ENCODE measurements at places on chromosomes 1 and 21.
A peak's percentile ranks its signal among the peaks of the same experiment; 100 is the strongest.

DNA sequence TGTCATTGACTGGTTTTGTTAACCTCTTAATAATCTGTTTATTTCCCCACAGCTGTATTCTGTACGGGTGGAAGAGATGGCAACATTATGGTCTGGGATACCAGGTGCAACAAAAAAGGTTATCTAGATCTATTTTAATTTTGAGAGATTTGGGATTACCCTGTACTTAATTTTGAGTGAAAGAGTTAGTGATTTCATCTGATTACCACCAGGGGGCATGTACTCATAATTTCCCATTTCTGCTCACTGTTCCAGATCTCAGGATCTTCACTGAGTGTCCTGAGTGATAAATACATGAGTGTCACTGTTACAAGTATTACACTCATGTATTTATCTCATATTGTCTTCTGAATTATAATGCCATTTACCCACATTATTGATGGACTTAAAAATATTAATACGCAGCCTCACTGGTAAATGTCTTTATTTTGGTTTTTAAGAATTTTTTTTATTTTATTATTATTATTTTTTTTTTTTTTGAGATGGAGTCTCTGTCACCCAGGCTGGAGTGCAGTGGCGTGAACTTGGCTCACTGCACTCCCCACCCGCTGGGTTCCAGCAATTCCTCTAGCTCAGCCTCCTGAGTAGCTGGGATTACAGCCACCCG lies 27.4 kb downstream of the DTL start:
- DNase-seq = peak; percentile 9

DNA sequence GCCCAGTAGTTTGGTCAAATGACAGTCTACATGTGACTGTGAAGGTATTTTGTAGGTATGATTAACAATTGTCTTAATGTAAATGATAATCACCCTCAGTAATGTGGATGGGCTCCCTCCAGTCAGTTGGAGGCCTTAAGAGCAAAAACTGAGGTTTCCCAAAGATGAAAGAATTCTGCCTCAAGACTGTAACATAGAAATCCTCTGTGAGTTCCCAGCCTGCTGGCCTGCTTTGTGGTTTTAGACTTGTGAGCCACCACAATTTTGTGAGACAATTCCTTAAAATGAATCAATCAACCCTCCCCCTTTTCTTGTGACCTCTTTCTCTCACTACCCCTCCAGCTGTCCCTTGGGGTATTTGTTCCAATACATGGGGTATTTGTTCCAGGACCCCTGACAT lies 226.4 kb upstream of the DPYD start:
- DNase-seq = no peak

- DNase-seq = no peak
These were observed 126.2 kb downstream of the PRRX1 start for GRCh38 chr1:170790175-170790574.

- DNase-seq = no peak
These were observed 136.6 kb upstream of the VANGL1 start for GRCh38 chr1:115505148-115505571.

- DNase-seq = no peak
These were observed 363.6 kb downstream of the PBX1 start for GRCh38 chr1:164922585-164922984.

GRCh38 chr1:94183197-94183815 lies 54.1 kb downstream of the ARHGAP29 start:
- no peak for DNase-seq

DNA sequence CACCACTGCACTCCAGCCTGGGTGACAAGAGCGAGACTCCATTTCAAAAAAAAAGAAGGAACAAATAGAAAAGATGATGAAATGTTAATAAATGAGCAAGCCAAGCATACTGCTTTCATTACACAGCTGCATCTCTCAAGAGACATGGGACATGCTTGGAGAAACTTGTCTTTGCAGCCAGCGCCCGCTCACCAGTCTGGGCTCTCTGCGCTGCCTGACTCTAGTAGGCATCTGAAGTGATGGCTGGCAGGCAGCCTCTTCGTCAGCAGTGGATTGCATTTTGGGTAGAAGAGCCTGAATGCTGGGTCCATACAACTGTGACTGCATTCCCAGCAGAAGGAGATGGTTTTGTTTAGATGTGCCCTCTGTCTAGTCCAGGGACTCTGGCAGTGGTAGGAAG lies 48.0 kb downstream of the IL6R start:
- DNase-seq = no peak

DNA sequence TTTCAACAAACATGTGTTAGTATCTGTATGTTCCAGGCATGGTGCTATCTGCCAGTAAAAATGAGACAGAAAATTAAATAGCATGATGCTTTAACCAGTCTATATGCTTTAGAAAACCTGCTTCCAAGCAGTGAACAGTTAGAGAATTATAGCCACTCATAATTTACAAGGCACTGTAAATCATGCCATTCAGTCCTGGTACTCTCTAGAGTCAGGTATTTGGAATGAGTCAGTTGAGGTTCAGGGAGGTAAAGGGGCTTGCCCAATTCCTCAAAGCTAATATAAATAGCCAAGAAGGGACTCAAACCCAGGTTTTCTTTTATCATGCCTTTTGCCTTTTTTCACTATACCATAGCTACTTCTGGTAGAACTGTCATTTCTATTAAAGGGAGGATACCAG lies 184.4 kb downstream of the NFIA start:
- DNase-seq = no peak

DNA sequence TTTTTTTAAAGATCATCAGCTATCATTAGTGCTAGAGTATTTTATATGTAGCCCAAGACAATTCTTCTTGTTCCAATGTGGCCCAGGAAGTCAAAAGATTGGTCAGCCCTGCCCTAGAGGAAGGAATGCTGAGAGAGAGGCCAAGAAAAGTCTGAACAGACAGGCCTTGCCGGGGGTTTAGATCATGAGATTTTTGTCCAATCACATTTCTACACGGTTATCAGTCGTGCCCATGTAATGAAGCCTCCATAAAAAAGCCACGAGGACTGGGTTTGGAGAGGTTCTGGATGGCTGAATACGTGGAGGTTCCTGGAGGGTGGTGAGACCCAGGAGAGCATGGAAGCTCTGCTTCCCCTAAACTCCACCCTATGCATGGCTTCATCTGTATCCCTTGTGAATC lies 24.3 kb upstream of the ENO1 start:
- DNase-seq = no peak

- no peak for DNase-seq
These were observed 44.8 kb upstream of the KAZN start for GRCh38 chr1:14553711-14554110.

GRCh38 chr1:201307231-201307630 lies 23.9 kb downstream of the PKP1 start:
- DNase-seq = no peak

DNA sequence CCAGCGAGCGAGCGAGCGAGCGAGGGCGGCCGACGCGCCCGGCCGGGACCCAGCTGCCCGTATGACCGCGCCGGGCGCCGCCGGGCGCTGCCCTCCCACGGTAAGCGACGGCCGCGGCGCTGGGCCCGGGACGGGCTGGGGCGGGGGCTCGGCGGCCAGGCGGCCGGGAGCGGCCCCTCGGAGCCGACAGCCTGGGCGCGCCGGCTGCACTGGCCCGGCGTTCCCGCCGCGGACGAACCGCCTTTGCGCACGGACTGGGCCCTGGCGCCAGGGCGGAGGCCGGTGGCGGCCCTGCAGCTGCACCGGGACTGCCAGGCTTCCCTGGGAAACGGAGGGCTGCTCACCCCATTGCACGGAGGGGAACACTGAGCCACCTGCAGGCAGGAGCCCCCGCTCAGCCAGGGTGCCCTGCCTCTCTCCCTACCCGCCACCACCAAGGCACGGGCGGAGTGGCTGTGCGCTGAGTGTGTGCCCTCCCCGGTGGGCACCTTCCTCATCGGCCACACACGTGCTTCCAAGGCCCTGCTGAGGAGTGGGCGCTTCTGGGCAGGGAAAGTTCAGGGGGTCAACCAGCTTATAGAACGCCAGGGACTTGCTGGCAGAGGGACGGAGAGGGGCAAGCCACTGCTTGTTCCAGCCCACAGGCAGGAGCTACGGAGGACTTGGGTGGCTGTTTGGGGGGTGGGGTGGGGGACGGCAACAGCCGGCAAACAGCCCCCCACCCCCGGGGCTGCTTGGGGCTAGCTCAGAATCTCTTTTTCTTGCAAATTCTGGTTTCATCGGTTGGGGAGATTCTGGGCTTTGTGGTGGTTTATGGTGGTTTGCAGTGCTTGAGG lies 532 bp downstream of the CSF1 start:
- no peak for DNase-seq

GRCh38 chr1:160665330-160666078 lies 18.7 kb upstream of the SLAMF1 start:
- no peak for DNase-seq

DNA sequence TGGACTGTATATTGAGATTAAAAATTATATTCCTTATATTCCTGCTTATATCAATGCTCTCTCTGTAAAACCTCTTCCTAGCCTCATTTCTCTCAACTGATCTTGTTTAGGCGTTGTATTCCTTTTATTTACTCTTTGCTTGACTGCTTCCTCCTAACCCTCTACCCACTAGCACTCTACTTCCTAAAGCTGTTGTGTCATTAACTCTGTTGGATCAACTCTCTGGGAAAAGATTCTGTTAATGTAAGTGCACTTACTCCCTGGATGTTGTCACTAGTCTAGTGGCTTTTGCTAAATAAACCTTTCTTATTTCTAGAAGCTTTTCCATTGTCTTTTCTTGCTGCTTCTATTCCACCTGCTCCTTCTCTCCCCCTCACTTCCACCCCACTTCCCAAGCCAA lies 6.5 kb downstream of the SPATA46 start:
- DNase-seq = no peak

DNA sequence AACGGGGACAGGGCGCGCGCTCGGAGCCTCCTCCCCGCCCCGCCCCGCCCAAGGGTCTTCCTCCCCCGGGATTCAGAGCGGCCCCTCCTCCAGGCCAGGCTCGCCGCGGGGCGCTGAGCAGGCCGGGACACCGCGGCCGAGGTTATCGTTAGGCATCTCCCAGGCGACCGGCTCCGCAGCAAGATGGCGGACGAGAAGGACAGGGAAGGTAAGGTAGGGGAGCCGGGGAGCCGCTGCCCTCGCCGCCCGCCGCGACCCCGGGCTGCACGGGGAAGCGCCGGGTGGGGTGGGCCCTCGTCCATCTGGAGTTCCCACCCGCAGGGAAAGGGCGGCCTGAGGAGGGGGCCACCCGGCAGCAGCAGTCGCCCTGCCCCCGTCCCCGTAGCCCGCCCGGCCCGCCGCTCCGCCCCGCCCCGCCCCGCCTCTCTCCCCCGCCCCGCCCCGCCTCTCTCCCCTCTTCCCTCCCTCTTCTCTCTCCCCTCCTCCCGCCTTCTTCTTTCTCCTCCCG lies 105.9 kb upstream of the HNRNPU start:
- peak; percentile 61 for DNase-seq

DNA sequence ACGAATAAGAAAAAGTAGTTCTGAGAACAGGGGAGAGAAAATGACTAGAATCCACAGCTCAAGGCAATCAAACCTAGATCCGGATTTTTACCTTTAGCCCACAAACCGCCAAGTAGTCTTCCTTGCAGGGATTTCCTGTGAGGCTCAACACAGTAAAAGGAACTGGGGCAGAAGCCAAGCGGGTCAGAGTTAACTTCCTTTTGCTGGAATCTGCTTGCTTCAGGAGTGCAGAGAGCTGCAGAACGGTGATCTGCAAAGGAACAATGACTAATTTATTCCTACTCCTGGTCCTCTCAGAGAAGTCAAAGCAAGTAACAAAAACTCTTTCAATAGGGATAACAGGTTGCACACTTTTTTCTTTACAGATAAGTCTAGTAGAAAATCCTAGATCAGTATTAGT lies 53.4 kb downstream of the UBR4 start:
- DNase-seq = no peak

DNA sequence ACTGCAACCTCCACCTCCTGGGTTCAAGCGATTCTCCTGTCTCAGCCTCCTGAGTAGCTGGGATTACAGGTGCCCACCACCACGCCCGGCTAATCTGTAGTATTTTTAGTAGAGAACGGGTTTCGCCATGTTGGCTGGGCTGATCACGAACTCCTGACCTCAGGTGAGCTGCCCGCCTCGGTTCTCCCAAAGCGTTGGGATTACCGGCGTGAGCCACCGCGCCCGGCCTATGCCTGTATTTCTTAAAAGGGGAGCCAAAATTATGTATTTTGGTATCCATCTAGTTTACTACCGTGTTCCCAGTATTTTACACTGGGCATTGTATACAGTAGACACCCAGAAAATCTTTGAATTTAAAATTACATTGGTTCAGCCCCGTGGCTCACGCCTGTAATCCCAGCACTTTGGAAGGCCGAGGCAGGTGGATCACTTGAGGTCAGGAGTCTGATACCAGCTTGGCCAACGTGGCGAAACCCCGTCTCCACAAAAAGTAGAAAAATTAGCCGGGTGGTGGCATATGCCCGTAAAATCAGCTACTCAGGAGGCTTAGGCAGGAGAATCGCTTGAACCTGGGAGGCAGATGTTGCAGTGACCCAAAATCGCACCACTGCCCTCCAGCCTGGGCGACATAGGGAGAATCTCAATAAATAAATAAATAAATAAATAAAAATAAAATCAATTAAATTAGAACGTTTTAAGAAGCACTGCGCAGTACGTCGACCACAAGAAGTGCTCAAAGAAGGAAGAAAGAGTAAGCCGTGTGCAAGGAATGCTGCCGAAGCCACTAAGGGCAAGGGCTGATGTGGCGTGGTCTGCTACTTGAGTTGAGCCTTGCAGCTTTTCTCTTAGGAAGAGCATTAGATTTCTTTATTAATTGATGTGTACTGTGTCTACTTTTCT lies 1.5 kb upstream of the THRAP3 start:
- DNase-seq = no peak

GRCh38 chr21:18759267-18759666 lies 355.7 kb upstream of the TMPRSS15 start:
- DNase-seq = no peak

DNA sequence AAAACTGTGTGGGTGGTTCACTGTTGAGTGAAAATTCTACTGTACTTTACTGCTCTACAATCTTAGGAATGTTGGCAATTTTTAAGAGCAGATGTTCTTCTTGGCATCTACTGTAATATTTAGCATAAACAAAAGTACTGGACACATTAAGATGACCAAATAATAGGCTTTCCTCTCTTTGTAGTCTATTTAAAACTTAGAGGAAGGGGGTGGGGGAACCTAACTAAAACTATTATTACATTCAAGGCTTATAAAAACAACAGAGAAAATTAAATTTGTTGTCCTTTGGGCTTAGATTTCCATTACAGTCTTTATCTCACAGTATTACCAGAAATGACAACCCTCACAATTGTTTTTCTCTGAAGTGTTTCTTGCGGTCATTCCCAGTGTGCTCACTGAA lies 181.2 kb downstream of the PLPPR4 start:
- DNase-seq = no peak

DNA sequence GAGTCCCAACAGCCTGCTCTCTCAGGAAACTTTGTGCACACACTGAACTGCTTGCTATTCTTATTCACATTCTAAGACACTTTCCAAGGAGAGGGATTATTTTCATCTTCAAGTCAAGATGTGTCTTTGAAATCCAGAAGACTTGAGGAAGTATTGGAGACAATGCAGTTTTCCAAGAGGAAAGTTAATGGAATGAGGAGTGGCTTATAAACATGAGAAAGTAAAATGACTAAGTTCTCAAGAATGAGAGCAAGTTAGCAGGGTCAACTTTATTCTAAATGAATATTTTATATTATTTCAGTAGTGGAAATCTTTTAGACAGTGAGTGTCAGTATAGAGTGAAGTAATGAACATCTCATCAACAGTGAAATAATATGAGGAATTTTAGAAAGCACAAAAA lies 1239.3 kb downstream of the MRPL39 start:
- no peak for DNase-seq

GRCh38 chr1:186884251-186884650 lies 55.5 kb downstream of the PLA2G4A start:
- DNase-seq = no peak

- DNase-seq = peak; percentile 60
These were observed 57.8 kb downstream of the SLC35D1 start for GRCh38 chr1:66996018-66996682.

GRCh38 chr1:43930949-43931275 lies 2.7 kb upstream of the ARTN start:
- no peak for DNase-seq
